Stimulated activated CD8-positive, alpha-beta memory T cell treated with anti-CD3 and anti-CD28 coated beads, Interleukin-4, amount 100 ng/mL, for 24 hours (primary cell): ENCODE measurements at places on chromosomes 16 and 17.

DNA sequence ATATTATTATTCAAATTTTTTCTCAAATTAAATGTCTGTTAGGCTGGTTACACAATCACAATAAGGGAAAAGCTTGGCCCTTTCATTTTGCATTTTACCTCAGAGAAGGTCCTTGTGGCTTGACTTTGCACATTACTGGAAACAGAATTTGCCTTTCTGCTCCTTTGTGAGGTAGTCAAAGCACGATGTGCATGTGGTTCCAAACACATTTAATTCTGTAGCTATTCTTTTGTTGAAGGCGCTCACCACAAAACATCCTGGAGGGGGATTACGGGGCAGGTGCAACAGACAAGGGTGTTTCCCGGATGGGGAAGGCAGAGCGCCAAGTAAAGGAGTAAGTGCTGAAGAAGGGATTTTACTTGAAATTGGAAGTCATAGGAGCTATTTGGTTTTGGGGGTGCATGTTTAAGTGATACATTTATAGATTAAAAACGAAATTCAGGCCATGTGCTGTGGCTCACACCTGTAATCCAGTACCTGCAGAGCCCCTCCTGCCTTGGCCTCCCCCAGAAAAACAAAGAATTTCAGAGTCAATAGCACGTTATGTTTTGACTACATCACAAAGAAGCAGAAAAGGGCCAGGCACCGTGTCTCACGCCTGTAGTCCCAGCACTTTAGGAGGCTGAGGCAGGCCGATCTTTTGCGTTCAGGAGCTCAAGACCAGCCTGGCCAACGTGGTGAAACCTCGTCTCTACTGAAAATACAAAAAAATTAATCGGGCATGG, 31.2 kb upstream of the TENT4B start:
- no peak for DNase-seq

DNA sequence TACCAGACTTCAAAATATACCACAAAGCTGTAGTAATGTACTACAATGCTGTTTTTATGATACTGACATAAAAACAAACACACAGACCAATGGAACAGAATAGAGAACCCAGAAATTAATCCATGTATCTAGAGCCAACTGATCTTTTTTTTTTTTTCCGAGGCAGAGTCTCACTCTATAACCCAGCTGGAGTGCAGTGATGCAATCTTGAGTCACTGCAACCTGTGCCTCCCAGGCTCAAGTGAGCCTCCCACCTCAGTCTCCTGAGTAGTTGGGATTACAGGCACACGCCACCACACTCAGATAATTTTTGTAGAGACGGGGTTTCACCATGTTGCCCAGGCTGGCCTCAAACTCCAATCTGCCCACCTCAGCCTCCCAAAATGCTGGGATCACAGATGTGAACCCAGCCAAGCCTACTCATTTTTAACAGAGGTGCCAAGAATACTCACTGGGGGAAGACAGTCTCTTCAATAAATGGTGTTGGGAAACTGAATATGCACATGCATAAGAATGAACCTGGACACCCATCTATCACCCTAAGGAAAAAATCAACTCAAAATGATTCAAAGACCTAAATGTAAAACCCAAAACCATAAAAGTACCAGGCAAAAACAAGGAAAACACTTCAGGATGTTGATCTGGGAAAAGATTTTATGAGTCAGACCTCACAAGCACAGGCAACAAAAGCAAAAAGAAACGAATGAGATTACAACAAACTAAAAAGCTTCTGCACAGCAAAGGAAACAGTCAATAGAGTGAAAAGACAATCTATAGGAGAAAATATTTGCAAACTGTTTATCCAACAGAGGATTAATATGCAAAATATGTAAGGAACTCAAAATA, 63.1 kb downstream of the STX8 start:
- no peak for DNase-seq

DNA sequence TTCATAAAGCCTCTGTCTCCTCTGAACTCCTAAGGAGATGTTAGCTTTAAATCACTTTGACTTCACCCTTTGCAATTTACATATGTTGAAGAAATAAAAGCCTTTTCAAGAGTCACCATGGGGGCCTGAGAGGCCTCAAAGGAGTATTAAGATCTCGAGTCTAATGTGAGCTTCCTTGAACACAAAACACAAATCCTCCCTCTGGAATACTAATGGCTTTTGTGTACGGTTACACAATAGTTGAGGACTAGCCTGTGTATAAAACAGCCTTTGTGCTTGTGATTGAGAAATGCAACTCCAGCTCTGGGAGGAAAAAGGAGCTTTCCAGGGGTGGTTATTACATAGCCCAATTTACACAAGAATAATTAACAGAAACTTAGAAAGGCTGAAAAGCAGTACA, 1140.2 kb downstream of the CDH11 start:
- DNase-seq = no peak

GRCh38 chr17:81656835-81657234, 493 bp upstream of the PDE6G start:
- DNase-seq = no peak

DNA sequence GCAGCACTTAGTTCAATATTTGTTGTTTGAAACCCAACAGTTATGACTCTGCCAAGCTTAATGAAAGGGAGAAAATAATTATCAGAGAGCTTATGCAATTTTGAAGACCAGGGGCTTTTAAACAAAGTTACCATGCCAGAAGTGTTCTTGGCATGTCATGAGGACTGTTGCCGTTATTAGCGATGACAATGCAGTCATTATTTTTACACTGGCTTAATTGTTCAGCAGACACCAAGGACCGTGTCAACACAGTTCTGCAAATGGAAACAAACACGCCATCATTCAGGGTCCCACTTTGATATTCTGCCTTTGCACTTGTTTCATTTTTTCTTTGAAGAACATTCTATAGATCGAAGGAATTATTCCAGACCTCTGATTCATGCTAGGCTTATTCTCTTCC, 518.5 kb downstream of the CDH13 start:
- no peak for DNase-seq
